Fibroblast of upper back skin (primary cell): ENCODE measurements at places on chromosomes 7 and 10.
A peak's percentile ranks its signal among the peaks of the same experiment; 100 is the strongest.

GRCh38 chr7:104124893-104125477, 82.8 kb downstream of the ORC5 start:
- no peak for DNase-seq

DNA sequence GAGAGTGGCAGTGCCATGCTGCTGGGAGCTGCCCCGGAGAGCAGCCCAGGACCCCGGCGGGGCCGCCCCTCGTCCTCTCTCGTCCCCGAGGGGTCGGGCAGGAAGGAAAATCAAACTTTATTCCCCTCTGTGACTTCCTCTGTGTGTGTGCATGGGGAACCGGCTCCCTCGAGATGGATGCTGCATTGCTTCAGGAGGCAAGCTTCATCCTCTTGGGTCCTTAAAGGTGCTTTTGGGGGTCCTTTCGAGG, 726 bp downstream of the MCU start:
- DNase-seq = no peak

- DNase-seq = no peak
Measured at GRCh38 chr7:7617550-7617949, 23.0 kb upstream of the UMAD1 start.

- peak; percentile 47 for DNase-seq
Measured at GRCh38 chr10:78458983-78459638, 425.4 kb downstream of the RPS24 start.

- no peak for DNase-seq
Measured at GRCh38 chr7:83210479-83210878, 47.8 kb upstream of the PCLO start.

DNA sequence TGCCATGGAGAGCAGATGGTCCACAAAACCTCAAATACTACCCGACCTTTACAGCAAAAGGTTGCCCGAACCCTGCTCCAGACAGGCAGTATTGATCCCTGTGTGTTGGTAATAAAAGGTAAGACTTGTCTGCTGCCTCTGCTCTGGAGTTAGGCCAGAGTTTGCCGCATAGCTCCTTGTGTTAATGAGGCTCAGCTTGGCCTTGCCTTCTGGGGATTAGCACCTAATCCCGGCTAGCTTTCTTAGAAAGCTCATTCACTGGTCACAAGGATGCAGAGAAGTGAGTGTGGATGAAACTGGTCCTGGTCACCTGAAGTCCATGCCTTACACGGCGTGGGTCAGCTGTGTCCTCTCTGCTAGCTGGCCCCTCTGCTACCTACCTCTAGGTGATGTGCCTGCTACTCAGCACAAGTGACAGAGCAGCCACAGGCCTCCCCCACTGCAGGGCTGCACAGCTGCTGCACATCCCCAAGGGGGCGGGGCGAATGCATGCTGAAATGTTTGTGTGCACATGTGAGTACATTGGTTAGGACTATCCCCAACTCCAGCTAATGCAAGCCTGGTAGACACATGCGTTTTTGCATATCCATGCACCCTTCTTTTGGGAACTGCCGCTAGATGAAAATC, 31.7 kb upstream of the SYPL1 start:
- DNase-seq = no peak

DNA sequence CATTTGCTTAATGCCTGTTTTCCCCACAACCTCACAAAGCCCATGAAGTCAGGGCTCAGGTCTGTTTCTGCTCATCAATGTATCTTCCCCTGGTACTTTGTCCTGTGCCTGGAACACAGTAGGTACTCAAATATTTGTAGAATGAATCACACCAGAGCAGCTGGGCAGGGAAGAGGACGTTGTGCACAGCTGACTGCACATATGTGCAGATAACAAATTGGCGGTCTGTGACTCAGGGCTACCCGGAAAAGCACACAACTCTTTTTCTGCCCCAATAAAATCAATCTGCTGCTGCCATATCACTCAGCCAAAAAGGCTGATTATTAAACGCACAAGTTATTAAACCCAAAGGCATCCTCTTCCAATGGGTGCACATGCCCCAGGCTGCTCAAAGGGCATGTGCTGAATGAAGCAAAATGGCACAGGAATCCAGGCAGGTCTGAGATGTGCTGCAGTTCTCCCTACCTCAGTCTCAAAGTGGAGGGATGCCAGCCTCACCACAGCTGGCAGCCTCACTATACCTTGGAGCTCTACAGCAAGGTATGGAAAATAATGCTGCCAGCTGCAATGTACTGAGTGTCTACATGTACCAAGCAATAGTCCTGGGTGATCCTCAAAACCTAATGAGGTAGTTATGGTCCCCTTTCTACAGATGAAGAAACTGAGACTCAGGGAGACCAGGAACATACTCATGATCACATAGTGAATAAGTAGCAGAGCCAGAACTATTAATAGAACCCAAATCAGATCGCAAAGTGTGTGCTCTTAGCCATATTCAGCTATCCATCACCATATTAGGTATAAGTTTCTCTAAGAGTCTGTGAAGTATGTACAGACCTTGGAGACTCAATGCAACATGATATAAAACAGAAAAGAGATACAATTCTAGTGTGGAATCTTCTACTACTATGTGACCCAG, 43.4 kb downstream of the SORBS1 start:
- DNase-seq = peak; percentile 49

DNA sequence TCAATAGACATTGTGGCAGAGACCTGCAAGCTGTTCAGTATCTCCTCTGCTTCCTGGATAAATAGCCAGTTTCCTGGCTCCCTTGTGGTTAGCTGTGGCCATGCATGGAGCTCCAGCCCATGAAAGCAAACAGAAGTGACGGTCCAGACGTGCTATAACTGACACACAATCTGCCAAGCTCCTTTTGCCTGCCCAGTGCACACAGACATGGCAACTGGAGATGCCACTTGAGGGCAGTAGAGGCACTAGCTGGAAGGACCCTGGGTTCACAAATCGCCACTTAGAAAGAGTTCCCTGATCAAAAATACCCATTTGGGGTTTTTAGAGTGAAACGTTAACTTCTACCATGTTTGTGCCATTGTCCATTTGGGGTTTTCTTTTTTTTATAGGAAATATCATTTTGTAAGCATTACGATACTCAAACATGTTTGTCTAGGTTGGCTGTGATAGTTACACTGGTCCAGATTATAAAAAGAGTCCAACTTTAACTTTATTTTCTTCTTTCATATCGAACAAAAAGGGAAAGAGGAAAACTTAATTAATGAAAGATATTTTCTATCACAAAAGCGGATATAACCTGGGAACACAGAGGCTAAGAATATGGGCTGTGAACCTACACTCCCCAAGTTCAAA, 31.3 kb downstream of the KIN start:
- DNase-seq = peak; percentile 16

- no peak for DNase-seq
Measured at GRCh38 chr7:25596443-25596842, 368.2 kb upstream of the NPVF start.

GRCh38 chr7:158416283-158416933, 171.2 kb downstream of the PTPRN2 start:
- DNase-seq = no peak

DNA sequence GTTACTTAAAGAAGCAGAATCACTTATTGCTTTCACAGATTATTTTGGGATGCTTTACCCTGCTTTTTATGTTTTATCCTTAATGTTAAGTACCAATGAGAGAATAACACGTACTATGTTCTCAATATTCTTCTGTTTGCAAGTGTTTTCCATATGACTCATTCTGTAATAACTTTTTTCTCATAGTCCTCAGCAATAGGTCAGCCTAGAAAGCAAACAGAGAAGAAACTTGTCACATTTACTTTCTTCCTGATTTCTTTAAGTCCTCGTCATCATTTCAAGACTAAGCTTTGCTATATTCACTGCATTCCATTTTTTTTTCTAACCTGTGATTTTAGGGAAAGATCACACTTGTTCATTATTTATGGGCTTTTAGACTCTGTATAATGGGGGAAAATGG, 6.8 kb upstream of the AGR2 start:
- peak; percentile 34 for DNase-seq

GRCh38 chr7:99837649-99838361, 10.0 kb downstream of the CYP3A43 start:
- DNase-seq = peak; percentile 12

GRCh38 chr7:123455965-123456470, 78.4 kb downstream of the IQUB start:
- DNase-seq = no peak

- DNase-seq = no peak
Measured at GRCh38 chr7:24728121-24728500, 29.2 kb downstream of the GSDME start.

DNA sequence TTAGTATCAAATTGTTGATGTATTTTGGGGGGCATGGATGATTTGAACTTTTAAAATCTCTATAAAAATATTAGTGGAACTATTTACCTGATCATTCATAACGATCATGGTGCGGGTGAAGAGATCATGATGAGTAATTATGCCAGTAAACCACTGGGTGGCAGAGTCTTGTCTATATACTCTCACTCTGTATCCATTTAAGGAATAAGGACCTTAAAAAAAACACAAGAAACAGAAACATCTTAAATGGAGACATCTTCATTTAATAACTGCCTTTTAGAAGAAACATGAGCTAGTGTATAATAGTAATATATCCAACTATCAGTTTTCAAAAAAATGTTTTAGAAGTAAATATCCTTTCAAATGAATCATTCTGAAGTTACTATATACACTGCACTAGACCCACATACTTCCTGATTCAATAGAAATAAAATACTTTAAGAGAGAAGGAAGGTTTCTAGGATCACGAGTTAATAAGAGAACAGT, 84.0 kb downstream of the NRBF2 start:
- DNase-seq = peak; percentile 61

GRCh38 chr10:35641676-35642034, 441 bp downstream of the FZD8 start:
- DNase-seq = peak; percentile 23

GRCh38 chr7:123935436-123936381, 10.7 kb downstream of the SPAM1 start:
- DNase-seq = no peak

GRCh38 chr10:12834116-12834665, 167.3 kb downstream of the CCDC3 start:
- no peak for DNase-seq

GRCh38 chr10:86757113-86757972, 924 bp downstream of the BMPR1A start:
- peak; percentile 72 for DNase-seq

DNA sequence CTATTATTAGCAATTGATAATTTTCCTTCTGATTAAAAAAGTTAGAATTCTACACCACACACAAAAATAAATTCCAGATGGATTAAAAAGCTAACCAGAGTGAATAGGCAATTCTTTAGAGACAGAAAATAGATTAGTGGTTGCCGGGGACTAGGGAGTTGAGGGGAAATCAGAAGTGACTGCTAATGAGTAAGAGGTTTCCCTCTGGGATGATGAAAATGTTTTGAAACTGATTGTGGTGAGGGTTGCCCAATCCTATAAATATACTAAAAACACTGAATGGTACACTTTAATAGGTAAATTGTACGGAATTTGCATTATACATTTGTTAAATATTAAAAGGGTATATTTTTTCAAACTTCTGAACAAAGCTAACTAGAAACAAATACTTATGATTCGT, 214.9 kb downstream of the GPAM start:
- peak; percentile 75 for DNase-seq

GRCh38 chr7:107563081-107563774, 492 bp downstream of the COG5 start:
- peak; percentile 27 for DNase-seq

GRCh38 chr7:51374936-51375335, 58.3 kb upstream of the COBL start:
- peak; percentile 11 for DNase-seq

- DNase-seq = no peak
Measured at GRCh38 chr7:137913985-137914384, 67.2 kb upstream of the DGKI start.

DNA sequence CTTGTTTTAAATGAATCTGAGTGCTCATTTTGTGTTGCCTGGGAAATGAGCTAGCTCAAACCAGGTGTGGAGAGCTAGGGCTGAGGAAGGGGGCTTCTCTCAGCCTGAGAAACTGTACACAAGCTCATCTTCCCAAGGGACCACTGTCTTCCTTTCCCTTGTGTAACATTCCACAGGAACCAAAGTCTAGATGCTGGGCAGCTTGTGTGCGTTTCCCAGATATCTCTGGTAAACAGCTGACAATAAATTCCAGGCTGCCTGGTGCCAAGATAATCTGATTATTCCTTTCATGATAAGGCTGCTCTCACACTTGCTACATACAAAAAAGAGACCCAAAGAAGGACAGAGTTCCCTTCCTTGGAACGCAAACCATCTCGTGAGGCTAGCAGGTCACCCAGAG, 33.1 kb upstream of the MKLN1 start:
- no peak for DNase-seq

GRCh38 chr7:52826515-52827265, 208.7 kb upstream of the POM121L12 start:
- DNase-seq = no peak

DNA sequence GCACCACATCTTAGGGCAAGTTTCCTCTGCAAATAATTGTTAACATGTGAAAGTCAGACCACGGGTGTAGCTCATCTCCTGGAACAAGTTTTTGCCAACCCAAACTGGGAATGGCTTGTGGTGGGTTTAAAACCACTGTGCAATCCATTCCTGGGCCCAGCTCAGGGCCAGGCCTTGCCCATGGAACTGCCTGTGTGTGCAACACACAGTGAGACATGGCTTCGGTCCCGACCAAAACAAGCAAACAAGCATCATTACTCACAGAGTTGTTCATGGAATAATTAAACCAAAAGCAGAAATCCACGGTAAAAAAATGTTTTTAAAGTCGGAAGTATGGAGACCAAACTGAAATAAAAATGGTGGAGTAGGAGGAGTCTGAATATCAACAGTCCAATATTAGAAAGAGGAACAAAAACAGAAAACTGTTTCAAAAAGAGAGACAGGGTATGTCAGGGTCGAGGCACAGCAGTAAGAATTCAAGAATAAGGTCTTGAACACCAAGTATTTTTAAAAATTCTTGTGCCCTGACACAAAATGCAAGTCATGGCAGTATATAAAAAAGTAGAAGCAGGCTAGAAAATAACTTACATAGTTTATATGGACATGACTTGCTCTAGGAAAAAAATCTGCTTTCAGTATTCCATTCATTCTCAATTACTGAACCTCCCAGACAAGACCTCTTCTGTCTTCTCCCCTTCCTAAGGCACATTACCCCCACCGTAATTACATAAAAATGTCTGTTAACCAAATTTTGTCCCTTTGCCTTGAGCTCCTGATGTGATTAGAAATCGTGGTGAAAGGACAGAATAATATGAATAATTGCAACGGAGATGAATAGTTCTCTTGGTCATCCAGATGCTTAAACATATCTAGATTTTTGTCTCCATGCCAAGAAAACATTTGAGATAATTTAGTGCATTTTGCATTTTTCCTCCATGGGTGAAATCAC, 88.4 kb downstream of the FAS start:
- peak; percentile 99 for DNase-seq

- DNase-seq = no peak
Measured at GRCh38 chr7:113281223-113281622, 162.9 kb upstream of the SMIM30 start.

DNA sequence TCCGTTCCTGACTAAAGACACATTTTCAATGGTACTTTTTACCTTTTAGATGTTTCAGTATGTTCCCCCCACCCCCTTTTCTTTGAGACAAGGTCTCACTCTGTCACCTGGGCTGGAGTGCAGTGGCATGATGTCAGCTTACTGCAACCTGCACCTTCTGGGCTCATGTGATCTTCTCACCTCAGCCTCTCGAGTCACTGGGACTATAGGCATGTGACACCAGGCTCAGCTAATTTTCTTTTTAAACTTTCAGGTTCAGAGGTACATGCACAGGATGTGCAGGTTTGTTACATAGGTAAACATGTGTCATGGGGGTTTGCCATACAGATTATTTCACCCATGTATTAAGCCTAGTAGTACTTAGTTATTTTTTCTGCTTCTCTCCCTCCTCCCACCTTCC, 99.3 kb upstream of the RPA3 start:
- DNase-seq = no peak
